Activated naive CD4-positive, alpha-beta T cell (primary cell): ENCODE measurements at places on chromosomes 3 and 15.

DNA sequence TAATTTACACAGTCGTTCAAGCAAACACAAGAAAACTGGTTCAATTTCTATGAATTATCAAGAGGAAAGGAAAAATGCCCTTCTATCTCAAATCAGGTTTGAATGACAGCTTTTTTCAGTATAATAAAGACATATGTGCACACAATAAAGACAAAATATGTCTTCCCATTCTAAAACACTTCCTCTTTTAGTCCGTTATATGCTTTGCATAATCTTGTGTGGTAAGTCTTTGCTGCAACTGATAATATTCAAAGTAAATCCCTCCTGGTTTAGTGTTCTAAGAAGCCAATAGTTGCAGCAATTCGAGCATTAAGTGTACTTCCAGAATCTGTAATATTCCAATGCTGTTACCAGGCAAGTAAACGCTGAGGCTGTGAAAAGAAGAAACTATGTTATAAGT, 43.7 kb upstream of the MAPKBP1 start:
- no peak for DNase-seq

- no peak for DNase-seq
These were observed 171.8 kb upstream of the WNT5A start for GRCh38 chr3:55658690-55659562.

DNA sequence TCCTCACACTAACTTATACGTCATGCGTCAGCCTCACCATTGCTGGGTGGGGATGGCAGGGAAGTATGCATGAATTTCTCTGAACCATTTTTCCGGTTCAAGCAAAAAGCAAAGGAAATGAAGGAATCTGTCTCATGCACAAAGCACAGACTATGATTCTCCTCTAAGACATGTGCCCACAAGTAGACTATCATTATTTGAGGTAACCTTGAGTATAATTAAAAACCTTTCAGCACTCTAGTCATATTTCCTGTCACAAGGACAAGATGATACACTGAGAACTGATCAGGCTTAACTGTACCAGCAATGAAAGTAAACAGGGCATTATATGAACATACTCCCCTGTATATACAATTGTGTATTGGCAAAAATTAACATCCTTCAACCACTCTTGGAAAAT, 56.7 kb upstream of the TSC22D2 start:
- no peak for DNase-seq

DNA sequence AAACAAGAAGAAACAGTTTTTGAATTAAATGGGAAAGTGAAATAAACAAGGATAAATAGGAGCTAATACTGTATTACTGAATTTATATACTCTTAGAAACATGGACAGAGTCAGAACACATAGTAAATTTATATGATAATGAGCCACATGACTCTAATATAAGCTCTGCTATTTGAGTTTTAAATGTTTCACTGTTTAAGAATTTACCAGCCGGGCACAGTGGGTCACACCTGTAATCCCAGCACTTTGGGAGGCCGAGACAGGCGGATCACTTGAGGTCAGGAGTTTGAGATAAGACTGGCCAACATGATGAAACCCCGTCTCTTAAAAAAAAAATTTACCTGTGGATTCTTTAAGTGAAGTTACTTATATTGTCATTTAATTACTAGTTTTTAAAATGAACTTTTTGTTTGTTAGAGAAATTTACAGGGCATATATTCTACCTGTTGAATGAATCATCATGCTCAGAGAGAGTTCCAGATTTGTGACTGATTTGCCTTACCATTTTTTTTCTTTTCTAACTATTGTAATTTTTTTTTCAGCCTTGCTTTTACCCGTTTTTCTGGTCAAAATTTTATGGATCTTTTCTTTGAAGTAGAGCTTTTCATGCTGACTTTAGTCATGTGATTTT, 125.7 kb downstream of the TCF12 start:
- DNase-seq, result no peak

GRCh38 chr3:176795891-176796290, 401.4 kb downstream of the TBL1XR1 start:
- no peak for DNase-seq

- no peak for DNase-seq
These were observed 29.7 kb downstream of the TNIK start for GRCh38 chr3:171430530-171430929.

- DNase-seq, result no peak
These were observed 147.7 kb downstream of the RAB11A start for GRCh38 chr15:66017000-66017399.

- DNase-seq, result no peak
These were observed 37.9 kb downstream of the MYO5C start for GRCh38 chr15:52257734-52258062.

DNA sequence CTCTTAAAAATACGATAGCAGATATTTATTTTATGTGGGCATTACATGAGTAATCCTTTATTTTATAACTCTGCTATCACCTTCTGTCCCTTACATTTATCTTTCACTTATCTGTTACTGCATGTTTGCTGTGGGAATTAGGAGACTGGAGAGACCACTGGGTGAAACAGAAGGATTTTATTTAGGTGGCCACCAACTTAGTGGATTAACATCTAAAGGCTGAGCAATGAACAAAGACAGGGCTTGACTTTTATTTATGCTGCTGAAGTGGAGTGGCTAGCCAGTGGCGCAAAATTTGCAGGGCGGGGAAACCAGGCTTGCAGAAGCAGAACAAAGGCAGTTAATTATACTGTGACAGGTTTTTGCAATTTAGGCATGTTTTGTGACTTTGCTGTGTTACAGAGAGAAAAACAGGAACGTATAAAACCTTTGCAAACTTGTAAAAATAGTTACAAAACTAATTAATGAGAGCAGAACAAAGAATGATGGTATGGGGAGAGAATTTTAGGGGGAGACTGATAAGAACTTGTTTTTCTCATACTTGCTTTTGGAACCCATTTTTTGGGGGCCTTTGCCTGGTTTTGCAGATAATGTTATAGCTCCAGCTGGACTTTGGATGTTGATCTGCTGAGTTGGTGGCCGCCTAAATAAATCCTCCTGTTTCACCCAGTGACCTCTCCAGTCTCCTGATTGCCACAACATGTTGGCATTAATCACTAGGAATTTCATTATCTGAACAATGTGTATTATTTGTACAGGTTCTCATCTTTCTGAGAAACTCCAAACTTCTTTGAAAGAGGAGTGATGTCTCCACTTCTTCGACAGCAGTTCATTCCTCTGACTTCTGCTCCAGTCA, 18.0 kb downstream of the KLHL24 start:
- no peak for DNase-seq

GRCh38 chr15:99911816-99912215, 178.6 kb upstream of the LYSMD4 start:
- no peak for DNase-seq

GRCh38 chr15:69807721-69808120, 290.0 kb downstream of the TLE3 start:
- no peak for DNase-seq

GRCh38 chr15:81069909-81070308, 64.2 kb upstream of the CFAP161 start:
- DNase-seq, result no peak

DNA sequence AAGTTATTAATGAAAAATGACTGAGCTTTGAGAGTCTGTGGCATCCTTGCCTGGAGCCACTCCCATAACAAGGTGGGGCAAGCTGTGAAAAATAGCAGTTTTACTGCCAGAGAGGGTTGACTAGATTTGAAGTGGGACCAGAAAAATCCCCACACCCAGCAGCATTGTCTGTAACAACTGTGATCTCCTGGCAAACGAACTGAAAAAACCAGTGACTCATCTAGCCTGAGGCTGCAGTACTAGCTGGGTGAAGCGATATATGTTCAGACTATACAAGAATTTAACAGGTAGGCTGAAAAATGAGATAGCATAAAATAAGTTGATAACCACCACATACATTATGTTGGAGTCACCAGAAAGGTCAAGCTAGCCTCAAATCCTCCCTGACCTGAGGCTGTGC, 64.0 kb downstream of the DPH6 start:
- no peak for DNase-seq

DNA sequence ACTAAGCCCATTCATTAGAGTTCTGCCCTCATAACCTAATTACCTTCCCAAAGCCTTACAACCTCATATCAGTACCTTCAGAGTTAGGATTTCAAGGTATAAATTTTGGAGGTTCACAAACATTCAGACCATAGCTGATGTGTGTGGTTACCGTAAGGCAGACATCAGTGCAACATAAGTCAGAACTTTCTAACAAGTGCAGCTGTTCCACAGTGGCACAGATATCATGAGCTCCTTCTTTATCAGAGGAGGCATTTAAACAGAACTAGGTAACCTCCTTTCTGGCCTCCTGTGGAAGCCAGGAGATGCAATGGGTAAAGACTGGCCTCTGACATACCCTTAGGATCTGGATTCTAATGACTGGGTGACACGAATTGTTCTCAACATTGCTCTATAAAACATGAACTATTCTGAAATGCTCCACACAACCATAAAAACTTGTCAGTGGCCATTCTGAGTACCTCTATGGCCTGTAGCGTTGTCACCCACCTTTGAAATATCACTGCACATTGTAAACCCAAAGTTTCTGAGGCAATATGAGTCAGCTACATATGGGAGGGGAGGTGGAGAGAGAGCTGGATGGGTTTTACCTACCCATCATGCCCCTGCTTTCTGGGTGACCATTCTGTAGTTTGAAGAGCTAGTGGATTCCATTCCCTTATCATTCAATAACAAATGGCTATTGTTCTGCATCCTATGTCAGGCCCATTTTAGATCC, 546.0 kb upstream of the TBL1XR1 start:
- no peak for DNase-seq

DNA sequence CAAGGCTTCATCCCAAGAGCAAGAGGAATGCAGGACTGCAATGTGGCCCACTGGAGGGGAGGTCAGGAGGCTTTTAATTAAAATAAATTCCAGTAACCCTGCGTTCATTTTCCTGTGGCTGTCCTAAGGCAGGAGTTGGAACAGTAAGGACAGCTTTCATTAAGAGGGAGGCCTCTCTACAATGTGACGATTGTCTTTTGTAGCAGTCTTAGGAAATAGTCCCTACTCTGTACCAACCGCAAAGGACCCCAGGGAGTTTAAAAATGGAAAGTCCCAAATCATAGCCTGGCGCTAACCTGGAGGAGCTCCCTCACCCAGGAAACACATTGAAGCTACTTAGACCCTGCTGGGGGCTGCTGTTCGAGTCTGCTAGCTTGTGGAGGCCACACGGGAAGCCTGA, 62.8 kb downstream of the SYNM start:
- DNase-seq, result no peak

DNA sequence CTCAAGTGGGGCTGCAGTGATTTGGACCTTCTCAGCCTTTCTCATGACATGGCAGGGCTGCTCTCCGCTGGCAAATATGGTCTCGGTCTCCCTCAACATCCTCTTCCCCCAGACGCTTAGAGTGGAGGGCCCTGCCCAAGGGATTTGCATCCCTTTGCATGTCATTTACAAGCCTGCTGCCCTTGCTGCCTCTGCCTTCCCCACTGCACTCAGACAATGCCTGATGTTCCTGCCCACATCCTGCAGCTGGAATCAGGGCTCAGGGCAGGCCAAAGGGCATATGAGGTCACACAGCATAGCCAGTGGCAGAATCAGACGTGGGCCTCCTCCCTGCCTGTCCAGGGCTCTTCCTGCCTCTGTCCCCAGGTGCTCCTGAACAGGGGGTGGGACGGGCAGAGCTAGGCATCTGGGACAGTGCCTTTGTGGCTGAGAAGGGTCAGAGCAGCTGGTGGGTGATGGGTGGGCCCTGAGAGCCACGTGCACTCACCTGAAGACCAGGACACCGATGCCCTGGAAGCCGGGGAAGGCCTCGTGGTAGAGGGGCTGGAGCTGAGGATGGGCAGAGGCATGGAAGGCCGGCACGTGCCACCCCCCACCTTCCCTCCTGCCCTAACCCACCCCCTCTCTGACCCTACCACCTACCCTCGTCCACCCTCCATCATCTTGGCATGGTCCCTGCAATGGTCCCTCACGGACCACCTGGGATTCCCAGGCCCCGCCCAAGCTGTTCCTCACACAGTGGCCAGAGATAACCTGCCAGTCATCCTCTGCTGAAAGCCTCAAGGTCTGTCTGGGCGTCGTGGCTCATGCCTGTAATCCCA, 27.4 kb upstream of the GOLGA6C start:
- no peak for DNase-seq

GRCh38 chr3:49869525-49870126, at the start of gene CAMKV:
Gene CAMKV, minus strand, starts transcription at chr3:49869906. Its CDS starts 7,518 bp downstream, at chr3:49862388.
- DNase-seq, result peak; percentile 8

DNA sequence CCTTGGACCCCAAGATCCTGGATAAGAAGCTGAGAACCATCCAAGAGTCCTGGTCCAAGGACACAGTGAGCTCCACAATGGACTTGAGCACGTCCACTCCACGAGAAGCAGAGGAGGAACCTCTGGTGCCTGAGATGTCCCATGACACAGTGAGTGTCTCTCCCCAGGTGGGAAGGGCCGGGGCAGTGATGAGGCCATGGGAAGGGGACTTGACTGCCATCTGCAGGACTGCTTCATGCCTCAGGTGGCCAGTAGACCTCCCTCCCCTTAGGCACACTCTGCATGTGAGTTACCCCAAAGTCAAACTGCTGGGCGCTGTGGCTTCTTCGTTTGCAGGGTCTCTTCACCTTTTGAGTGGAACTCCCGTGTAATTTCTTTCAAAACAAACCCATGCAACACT, 59.7 kb downstream of the CCDC33 start:
- no peak for DNase-seq

DNA sequence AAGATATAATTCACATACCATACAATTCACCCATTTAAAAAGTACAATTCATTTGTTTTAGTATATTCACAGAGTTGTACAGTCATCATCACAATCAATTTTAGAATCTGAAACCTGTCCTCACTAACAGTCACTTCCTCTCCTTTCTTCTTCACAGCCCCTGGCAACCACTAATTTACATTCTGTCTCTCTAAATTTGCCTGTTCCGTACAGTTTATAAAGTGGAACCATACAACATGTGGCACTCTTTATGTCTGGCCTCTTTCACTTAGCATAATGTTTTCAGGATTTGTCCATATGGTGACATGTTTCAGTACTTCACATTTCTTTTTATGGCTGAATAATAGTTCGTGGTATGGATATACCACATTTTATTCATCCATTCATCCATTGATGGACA, 22.7 kb downstream of the ERICH6 start:
- no peak for DNase-seq

DNA sequence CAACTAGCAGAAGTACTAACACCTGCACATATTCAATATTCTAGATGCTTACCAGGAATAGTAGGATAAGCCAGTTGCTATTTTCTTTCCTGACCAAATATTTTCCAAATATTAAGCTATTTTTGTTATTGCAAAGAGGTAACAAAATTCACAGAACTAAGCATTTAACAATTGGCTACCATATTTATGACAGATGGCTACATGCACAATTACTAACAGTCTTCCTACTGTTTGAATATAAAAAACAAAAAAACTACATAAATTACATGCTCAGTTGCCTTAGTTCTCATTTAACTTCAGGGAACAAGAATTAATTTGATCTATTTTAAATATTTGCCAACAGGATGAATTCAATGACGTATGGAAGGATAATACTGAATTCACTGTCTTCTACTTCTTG, 36.2 kb downstream of the CFAP20DC start:
- no peak for DNase-seq

DNA sequence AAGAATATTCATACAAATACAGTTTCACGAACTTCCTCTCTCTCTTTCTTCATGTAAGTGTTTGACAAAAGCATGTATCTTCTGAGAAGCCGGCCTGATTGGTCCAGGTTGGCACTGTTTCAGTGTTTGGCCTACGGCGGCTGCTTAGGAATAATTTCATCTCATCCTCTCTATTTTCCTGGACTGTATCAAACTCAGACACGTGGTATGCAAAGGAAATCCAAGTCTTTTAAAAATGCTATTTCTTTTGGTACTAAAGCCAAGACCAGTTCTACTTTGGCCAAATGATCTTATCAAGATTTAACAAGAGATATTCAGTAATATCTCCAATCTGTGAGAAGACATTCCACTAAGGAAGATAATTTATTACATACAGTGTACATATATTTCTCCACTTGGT, 152.8 kb downstream of the TIGIT start:
- no peak for DNase-seq
